ENCODE measurements at places on chromosomes 13 and 19.

DNA sequence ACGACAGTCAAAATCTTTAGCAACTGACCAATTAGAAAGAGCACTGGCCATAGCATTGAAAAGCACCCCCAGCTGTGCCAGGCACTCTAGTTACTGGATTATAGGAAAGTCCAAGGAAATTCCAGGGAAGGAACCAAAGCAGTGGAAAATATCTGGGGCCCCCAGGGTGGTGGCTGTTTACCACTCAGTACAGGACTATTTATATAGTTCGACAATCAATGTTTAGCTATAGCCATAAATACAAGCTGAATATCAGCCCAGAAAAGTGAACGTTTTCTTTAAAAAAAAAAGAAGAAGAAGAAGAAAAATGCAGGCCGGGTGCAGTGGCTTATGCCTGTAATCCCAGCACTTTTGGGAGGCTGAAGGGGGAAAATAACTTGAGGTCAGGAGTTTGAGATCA is 55.2 kb upstream of the UBAC2 start:
- peak; percentile 18 for DNase-seq

- no peak for DNase-seq
Observed at GRCh38 chr13:38687246-38688229, 661 bp downstream of the FREM2 start.

- no peak for DNase-seq
Observed at GRCh38 chr19:3563709-3564524, 6.5 kb upstream of the MFSD12 start.

DNA sequence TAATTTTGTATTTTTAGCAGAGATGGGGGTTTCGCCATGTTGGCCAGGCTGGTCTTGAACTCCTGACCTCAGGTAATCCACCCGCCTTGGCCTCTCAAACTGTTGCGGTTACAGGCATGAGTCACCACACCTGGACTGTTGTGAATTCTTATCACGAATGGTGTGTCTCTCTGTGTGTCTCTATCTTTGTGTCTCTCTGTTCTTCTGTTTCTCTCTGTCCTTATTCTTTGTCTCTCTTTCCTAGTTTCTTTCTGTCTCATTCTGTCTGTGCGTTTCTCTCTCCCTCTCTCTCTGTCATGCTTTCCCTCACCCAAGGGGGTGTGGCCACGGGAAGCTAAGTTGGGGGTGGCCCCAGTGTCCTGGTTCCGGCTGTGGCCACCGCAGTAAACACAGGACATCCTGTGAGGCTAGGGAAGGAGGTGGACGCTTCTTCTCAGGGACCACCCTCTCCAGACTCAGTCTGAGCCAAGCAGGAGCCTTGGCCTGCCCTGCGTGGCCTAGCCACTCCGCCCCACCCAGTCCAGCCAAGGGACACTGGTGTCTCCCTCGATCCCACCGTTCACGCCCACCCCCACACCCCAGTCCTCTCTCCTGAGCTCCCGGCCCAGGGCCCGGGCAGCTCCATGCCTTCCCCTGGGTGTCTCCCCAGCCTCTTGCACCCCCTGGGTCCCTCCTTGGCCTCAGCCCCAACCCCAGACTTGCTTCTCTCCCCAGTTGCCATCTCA is 3.9 kb upstream of the PRX start:
- DNase-seq: peak; percentile 74

- no peak for DNase-seq
Observed at GRCh38 chr19:5123646-5124045, 154.7 kb downstream of the KDM4B start.

DNA sequence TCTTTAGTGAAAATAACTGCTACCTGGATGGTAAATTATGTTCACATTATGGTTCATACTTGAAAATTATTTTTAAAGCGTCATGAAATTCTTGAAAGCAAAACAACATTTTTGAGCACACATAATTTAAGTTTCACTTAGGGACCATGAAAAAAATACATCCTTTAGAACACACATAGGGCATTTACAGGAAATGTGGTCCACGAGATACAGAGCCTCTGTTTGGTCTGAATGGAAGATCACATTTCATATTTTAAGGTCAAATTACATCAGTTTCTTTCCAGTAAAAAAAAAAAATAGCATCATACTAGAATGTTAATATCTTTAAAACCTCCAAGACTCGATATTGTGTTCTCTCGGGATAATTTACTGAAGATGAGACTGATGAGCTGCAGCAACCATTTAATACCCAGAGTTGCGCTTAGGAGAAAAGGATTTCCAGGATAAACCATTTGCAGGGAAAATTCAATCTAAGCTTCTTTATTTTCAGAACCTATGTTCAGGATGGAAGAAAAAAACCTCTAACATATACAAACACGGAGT is 720.7 kb downstream of the DIAPH3 start:
- DNase-seq: no peak

GRCh38 chr19:56162258-56162657 is 13.6 kb upstream of the GALP start:
- DNase-seq: peak; percentile 47

GRCh38 chr19:39160889-39161672 is 35.5 kb downstream of the PAK4 start:
- peak; percentile 73 for DNase-seq

DNA sequence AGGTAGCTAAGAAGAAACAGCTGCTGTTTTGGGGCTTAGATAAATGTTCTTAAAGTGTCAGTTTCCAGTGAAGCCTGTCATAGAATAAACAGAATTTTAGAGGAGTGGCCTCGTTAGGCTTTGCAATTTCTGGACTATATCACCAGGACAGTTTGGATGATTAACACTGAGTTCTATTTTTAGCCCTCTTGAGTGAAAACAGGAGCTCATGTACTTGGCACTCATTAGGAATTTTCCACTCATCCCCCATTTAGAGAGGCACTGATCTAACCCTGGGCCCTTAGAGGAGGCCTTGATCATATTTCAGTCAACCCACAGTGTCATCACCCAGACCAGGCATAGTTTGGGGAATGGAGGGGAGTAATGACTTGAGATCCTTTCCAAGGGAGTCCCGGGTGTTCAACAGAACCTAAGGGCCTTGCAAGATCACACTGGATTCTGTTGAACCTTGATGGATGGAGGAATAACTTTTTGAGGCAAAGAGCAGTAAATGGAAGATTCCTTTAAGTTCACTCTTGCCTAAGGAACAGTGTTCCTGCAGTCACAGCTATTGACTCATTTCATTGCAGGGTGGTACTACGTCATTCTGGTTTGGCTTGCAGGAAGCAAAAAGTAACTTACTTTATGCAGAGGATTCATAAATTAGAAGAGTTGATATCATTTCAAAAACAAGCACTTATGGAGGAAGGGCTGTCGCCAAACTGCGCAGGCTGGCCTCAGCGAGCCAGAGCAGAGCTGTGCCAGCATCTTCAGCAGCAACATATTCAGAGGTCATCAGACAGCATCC is 160.2 kb downstream of the SLC7A1 start:
- DNase-seq: no peak

- DNase-seq: no peak
Observed at GRCh38 chr13:91247768-91248167, 99.7 kb upstream of the MIR17HG start.

DNA sequence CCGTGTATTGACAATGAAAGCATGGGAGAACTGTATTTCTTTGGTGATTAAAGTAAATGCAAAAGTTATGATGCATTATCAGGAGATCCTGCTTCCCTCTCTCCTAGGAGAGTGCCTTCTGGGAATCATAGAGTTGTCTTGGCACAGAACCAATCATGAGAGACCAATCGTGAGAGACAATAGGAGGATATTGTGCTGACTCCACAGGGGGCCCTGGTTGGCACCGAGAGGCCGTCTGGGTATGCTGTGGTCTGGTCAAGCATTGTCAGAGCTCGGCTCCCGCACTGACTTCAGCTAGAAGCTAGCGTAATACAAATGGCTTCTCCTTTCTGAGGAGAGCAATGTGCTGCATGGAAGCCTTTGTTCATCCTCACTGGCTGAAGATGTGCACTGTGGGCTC is 131.5 kb upstream of the GJB6 start:
- no peak for DNase-seq

DNA sequence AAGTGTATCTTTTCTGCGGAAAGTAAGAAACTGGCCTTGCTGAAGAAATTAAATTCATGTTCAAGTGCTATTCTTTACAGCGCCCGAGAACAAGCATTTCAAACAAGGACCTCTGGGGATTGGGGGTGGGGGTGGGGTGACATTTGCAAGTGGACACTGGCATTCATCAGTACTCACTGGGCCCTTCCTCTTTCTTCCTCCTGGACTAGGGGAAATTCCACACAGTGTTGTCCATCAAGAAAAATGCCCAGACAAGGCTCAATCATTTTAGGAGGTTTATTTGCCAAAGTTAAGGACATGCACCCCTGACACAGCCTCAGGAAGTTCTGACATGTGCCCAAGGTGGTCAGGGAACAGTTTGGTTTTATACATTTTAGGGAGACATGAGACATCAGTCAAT is 22.9 kb upstream of the OR10H1 start:
- no peak for DNase-seq
